Astrocyte of the cerebellum (primary cell): ENCODE measurements at places on chromosomes 7 and 10.

- DNase-seq = no peak
Measured at GRCh38 chr10:34396663-34397062, 418.4 kb downstream of the PARD3 start.

GRCh38 chr10:72913287-72913686 lies 19.7 kb downstream of the OIT3 start:
- no peak for DNase-seq

GRCh38 chr7:125197731-125198393 lies 268.2 kb upstream of the POT1 start:
- DNase-seq = no peak

- no peak for DNase-seq
Measured at GRCh38 chr10:24759672-24760071, 36.0 kb upstream of the ARHGAP21 start.

DNA sequence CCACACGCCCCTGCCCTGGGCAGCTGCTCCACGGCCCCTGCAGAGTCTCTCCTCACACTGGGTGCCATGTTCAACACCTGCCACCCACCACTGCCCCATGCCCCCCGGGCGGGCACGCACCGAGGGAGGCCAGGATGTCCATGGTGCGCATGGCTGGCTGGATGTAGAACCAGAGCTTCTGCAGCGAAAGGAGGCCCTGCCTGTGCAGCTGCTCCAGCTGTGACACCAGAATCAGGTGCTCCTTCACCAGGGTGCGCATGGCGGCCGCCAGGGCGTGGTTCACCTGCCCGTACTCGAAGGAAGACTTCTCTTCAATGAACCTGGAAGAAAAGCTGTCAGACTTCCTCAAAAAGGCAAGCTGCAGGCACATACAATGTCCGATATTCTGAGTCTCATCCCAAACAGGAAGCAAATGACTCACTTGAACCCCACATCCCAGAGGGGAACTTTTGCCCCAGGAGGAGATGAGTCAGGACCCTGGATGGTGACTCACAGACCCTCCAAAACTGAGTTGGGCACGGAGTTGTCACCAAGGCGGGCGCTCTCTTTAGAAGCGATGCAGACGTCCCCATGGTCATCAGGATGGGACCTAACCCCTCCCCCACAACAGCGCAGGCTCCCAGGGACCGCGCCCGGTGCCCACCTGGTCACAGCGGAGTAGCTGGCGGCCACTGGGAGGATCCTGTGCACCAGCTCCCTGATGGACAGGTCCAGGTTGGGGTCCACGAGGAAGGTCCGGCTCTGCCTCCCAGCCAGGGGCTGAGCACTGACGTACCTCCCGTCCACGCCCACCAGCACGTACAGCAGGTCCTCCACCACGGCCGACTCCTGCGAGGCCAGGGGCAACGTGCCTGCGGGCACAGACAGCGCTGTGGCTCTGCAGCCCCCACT lies 15.5 kb downstream of the TUBGCP2 start:
- DNase-seq = no peak

GRCh38 chr10:28949005-28950004 lies 272.0 kb downstream of the BAMBI start:
- no peak for DNase-seq

- no peak for DNase-seq
Measured at GRCh38 chr7:98555403-98555802, 61.7 kb upstream of the NPTX2 start.
